ENCODE measurements at places on chromosomes 12 and 14. TPM values are rescaled to one million over a fixed set of nuclear protein-coding genes. Genes with fewer than 3 reads are reported as not detected.

DNA sequence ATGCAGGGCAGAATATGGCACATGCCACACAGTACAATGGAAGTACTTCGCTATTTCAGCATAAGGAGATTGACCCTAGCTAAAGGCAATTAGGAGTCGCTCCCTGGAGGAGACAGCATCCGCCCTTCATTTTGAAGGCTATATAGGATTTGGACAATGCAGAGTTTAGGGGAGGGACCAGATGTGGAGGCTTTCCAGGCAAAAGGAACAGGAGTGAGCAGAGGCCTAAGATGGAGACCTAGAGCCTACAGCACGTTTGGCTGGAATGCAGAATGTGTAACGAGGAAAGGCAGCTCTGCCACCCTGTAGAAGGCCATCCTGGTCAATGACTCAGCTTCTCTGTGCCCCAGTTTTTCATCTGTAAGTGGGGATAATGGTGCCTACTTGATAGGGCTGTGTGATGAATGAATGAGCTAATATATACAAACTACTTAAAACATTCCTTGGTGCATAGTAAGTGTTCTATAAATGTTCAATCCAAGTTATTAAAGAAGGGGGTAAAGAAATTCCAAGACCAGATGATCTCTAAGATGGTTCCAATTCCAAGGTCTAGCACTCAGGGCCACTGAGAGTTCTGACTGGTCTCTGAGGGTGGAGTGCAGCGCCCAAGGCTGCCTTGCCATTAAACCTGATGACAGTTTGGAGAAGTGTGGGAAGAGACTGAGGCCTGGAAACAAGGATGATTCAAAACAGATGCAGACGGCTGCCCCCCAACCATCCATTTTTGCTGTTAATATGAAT, 54.3 kb upstream of the FRMD6 start:
- DNase-seq: no peak

DNA sequence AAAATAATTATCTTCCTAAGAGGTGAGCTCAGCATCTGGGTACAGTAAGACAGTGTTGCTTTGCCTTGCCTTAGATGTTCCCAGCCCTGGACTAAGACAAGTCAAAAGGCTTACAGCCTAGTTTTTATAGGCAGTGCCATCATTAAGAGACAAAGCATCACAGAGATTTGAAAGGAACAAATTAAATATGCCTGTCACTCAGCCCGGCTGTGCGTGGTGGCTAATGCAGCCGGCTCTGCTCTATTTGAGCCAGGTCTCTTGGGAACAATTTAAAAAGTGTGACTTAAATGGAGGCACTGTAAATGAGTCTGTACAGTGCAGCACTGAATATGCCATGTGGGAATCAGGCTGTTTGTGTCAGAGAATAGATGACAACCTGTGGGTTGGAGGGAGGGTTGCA, 1687.4 kb upstream of the FLRT2 start:
- no peak for DNase-seq

Gene SCNN1A
- 199 TPM for total RNA-seq

Gene TTC5
- total RNA-seq: 15.6 TPM

Gene ZC3H10
- total RNA-seq: 8.4 TPM

DNA sequence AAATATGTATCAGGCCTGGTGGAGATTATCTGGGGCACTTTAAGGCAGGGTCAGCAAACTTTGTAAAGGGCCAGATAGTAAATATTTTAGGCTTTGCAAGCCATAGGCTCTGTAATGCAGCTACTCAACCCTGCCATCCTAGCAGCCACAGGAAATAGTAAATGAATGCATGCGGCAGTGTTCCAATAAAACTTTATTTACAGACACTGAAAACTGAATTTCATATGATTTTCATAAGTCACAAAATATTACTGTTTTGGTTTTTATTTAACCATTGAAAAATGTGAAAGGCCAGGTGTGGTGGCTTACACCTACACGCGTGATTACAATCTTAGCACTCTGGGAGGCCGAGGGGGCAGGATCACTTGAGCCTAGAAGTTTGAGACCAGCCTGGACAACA, 3.2 kb upstream of the CAMKK2 start:
- no peak for DNase-seq

GRCh38 chr14:76227450-76228050, 75.8 kb downstream of the GPATCH2L start:
- DNase-seq: no peak

GRCh38 chr12:8609061-8609570, 3.5 kb downstream of the AICDA start:
- no peak for DNase-seq

- no peak for DNase-seq
These were observed 180.2 kb upstream of the SYT1 start for GRCh38 chr12:78684419-78684818.

DNA sequence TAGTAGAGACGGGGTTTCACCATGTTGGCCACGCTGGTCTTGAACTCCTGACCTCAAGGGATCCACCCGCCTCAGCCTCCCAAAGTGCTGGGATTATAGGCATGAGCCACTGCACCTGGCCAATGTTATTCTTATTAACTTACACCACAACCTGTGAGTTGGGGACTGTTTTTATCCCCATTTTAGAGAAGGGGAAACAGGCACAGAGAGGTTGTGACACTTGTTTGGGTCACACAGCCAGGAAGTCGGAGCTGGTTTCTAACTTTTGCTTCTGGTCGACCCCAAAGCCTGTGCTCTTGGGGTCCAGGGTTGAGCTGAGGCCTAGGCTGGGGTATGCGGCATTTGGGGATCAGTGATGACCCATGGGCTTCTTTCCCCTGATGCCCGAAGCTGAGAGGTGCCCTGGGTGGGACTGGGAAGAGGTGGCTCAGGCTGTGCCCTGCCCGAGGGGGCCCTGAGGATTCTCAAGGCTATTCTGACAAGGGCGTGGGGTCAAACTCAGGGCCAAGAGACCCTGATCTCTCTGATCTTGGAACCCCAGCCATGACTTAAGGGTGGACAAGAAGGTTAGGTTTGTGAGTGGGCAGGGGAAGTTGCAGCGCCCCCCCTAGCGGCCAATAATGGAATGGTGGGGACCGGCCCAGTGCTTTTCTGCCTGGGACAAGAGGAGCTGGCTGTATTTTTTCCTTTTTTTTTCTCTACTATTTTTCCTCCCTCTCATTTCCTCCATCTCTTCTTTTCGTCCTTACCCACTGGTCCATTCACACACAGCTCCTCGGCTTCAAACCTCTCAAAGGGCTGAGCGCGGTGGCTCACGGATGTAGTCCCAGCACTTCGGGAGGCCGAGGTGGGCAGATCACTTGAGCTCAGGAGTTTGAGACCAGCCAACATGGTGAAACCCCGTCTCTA, 3.0 kb downstream of the SDSL start:
- peak; percentile 80 for DNase-seq

DNA sequence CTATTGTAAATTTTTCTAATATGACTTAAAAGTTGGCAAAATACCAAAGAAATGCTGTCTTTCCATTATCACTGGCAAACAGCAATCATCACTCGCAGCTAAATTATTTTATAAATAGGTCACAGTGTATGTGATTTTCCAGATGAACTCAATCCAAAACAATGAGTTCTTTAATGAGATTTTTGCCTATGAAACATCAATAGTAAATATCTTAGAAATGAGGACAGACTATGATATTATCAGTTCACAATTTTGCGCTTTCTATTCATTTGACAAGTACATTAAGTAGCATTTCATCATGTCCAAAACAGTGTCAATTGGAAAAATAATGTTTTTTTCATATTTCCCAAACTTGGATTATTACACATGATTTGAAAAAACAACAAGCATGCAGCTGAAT, 65.7 kb downstream of the PIK3C2G start:
- DNase-seq: no peak

Gene CRACR2A
- 5.4 TPM for total RNA-seq

DNA sequence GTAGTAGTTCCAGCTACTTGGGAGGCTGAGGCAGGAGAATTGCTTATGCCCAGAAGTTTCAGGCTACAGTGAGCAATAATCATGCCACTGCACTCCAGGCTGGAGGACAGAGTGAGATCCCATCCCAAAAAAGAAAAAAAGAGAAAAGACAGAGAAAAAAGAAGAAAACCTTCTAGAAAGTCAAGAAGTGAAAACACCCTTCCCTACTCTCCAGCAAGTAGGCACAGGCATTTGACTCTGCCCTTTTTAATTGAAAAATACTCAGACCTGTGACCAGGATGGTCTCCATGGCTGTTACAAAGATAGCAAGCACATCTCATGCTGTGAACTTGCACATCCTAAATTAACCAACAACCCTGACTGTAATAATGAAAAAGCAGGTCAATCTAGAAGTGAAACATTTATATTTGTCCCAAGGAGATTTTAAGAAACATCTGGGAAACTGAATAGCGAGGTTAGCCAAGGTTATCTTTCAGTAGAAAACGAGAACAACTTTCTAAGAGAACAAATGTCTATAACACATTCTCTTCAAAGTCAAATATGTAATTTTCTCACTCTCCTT, 2.0 kb downstream of the TMTC1 start:
- DNase-seq: no peak

Measured in upper lobe of right lung (tissue), 1 donor.